ENCODE measurements at places on chromosomes 1 and 21.

DNA sequence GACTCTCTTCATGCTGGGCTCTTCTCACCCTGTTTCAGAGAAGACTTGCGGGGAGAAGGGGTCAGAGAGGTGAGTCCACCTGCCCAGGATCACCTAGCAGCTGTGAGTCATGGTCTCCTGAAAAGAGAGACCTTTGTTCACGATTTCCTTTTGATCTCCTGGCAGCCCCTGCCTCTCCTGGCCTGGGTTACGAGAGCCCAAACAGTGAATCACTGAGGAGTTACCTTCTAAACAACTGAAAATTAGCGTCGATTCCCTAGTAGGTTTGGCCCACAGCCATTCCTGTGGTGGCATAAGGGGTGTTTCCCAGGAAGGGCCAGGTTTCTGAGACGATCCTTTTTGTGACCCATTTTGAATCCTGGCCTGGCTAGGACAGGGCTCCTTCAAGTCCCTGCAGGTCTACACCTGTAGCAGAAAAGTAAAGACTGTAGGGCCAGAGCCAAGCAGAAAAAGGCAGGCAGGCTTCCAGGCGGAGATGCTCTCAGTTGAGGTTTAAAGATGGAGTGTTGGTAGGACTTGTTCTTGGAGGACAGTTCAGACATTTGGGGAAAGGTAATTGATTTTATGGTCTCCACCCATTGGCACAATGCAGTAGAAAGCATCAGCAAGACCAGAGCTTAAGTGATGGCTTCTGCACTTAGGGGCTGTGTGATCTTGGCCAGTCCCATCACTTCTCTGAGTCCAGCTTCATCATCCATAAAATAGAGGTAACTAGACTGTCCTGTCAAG lies 2.1 kb upstream of the PLA2G2E start:
- no peaks in the 10 kb centered on the region for H3K36me3 ChIP-seq
- H3K27me3 ChIP-seq = no peaks in the 10 kb centered on the region
- no peak overlapping the region for H3K27ac ChIP-seq
- H3K4me1 ChIP-seq = peaks cover 7% of the 10 kb centered on the region
- DNase-seq = no peak
- H3K4me3 ChIP-seq = no peak overlapping the region

DNA sequence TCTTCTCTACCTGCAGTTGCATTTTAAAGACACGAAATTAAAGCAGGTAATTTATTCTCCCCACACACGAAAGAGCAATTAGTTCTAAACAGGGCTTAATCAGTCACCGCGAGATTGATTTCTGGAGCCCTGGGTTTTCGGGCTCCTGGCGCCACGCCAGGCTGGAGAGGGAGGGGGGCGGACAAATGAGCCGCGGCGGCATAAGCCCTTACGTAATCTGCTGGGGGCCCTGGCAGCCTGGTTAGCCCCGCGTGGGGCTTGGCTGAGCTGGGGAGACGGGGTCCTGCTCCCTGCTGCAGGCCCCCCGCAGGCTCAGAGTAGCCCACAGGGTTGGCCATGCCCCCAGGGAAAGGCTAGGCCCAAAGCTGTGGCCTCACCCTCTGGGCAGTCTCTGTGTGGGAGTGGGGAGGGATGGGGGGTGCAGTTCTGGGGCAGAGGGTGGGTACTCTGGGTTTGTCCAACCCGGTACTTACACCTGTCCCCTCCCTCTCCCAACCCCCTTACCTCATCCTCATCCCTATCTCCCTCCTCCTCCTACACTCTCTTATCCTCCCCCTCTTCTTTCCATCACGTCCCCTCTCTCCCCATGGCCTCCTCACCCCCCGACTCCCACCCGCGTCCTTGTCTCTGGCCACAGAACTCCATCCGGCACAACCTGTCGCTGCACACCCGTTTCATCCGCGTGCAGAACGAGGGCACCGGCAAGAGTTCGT lies 19.9 kb downstream of the FOXO6 start:
- no peaks in the 10 kb centered on the region for H3K4me1 ChIP-seq
- H3K36me3 ChIP-seq = no peaks in the 10 kb centered on the region
- peaks cover 37% of the 10 kb centered on the region for H3K27me3 ChIP-seq
- H3K4me3 ChIP-seq = peak overlapping the region; percentile 63

DNA sequence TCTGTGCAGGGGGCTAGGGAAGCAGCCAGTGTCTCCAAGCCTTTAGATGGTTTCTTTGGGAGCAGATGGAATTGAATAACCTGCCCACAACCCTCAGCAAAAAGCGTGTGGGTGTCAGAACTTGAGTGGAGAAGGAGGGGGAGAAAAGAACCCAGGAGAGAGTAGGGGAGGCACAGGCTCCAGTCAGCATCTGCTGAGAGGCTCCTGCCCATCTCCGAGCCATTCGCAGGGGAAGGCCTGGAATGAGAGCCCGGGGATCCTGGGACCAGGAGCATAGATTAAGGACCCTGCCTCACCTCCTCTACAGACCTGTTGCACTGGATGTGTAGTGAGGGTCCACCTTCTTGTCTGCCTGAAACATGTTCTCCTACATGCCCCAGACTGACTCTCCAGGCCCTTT lies 16.3 kb downstream of the TMEM81 start:
- no peak overlapping the region for H3K4me3 ChIP-seq
- no peaks in the 10 kb centered on the region for H3K4me1 ChIP-seq
- DNase-seq = no peak
- no peak overlapping the region for H3K27ac ChIP-seq

GRCh38 chr1:41492341-41492848 lies 7.9 kb upstream of the EDN2 start:
- H3K27ac ChIP-seq = no peak overlapping the region
- no peak overlapping the region for H3K4me3 ChIP-seq
- no peaks in the 10 kb centered on the region for H3K36me3 ChIP-seq
- H3K4me1 ChIP-seq = peaks cover 13% of the 10 kb centered on the region
- peaks cover 13% of the 10 kb centered on the region for H3K27me3 ChIP-seq

DNA sequence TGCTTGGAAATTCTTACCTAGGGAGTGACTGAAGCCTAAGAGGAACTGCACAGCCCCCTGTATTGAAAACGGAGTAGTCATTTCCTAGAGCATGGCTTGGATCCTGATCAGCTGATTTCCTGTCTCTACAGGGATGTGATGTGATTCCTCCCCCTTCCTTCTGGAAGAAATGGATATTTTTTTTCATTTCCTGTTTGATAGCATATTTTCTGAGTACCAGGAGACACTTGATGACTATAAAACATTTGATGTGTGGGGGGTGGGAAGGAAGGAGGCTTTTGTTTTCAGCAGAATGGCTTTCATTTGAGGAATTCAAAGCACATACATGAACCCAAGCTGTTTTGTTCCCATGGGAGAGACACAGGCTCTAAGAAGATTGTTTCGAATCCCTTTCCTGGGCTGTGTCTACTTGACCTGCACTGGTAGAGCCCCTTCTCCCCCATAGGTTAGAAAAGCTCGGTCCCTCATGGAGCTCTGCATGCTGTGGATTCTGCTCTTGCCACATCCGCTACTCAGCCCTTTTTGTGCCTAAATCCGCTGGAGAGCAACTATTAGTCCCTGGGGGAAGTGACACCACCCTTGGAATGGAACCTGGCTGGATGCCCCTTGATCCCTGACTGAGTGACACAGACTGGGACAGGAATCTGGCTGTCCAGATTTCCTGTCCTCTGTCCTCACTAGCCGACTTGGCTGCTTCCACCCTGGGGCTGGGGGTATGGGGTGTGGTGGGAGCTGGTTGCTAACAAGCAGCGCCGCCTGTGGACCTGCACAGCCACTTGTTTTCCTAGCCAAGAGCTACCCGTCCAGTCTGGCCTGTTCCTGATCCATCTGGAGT lies 71.8 kb upstream of the MACF1 start:
- H3K27me3 ChIP-seq = no peaks in the 10 kb centered on the region
- peak; percentile 74 for DNase-seq
- H3K4me1 ChIP-seq = peaks cover 45% of the 10 kb centered on the region

DNA sequence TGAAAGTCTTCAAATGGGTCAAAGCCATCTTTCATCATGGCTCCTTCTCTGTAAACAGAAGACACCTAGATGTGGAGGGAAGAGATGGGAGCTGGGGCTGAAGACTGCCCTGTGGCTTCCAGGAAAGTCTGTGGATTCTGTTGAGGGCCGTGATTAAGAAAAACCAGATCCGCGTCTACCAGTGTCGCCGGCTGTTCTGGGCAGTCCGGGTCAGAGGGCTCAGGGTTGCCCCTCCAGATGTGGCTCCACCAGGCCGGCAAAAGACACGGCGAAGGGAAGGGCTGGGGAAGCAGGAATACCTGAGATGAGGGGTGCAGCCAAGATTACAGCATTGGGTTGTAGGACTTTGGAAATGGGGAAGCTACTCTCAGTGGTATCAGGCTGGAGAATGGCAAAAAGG lies 162.6 kb downstream of the RHOU start:
- no peaks in the 10 kb centered on the region for H3K36me3 ChIP-seq
- DNase-seq = no peak
- H3K4me3 ChIP-seq = no peak overlapping the region
- peaks cover 8% of the 10 kb centered on the region for H3K4me1 ChIP-seq
- H3K27me3 ChIP-seq = no peaks in the 10 kb centered on the region
- H3K27ac ChIP-seq = no peak overlapping the region

DNA sequence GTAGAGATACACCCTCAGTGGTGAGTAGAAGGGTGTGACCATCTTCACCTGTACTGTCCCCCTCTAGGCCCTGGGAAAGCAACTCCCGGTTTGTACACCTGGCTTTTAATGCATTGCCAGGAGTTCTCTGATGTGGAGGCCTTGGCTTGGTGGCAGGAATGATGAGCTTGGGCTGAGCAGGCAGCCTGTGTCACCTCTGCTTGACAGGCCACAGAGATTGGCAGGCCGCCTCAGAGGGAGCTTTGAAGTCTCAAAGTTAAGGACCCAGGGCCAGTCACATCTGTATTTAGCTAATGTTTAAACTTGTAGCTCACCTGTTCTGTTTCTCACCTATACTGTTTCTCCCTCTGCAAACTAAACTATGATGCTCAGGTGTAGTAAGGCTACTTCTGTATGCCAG lies 28.5 kb downstream of the HUNK start:
- DNase-seq = no peak
- H3K27me3 ChIP-seq = no peaks in the 10 kb centered on the region
- no peaks in the 10 kb centered on the region for H3K36me3 ChIP-seq
- peaks cover 29% of the 10 kb centered on the region for H3K4me1 ChIP-seq
